A549 treated with CpdA at 1 μM for 4 hours (cell line): ENCODE measurements at places on chromosomes 1 and 21. TPM values are rescaled to one million over a fixed set of nuclear protein-coding genes. Genes with fewer than 3 reads are reported as not detected.

LYPLA2 gene
- total RNA-seq, result 58.0 to 63.2 TPM (median 62.5 TPM) in 5 replicates

FOXD3 gene
- total RNA-seq, result 0.26 to 1.4 TPM (median 0.87 TPM) in 5 replicates

FHAD1 gene
- total RNA-seq, result 0.46 to 0.78 TPM (median 0.69 TPM) in 5 replicates

S100A4 gene
- total RNA-seq, result 1,624 to 1,839 TPM (median 1,665 TPM) in 5 replicates

INSRR gene
- total RNA-seq, result not detected in 5 replicates

SIK1 gene
- 10.9 to 17.9 TPM (median 12.8 TPM) in 5 replicates for total RNA-seq

OR2T29 gene
- not detected in 5 replicates for total RNA-seq

LSM10 gene
- 32.4 to 51.2 TPM (median 46.8 TPM) in 5 replicates for total RNA-seq

UMODL1 gene
- total RNA-seq, result not detected in 5 replicates

MSH4 gene
- 0.01 TPM in 1 of 5 replicates, not detected in the others for total RNA-seq

TMOD4 gene
- total RNA-seq, result 0.25 to 0.35 TPM in 2 of 5 replicates, not detected in the others

CRNN gene
- not detected in 5 replicates for total RNA-seq

CKS1B gene
- 314 to 378 TPM (median 356 TPM) in 5 replicates for total RNA-seq

IBA57 gene
- 2.6 to 7.4 TPM (median 5.8 TPM) in 5 replicates for total RNA-seq

SPRR1B gene
- not detected in 5 replicates for total RNA-seq

AKR7A3 gene
- 0.14 to 0.17 TPM (median 0.16 TPM) in 5 replicates for total RNA-seq

IKBKE gene
- 7.4 to 9.5 TPM (median 8.8 TPM) in 5 replicates for total RNA-seq

KCND3 gene
- total RNA-seq, result 0.04 to 0.06 TPM in 2 of 5 replicates, not detected in the others

MYBPH gene
- total RNA-seq, result not detected in 5 replicates

PSRC1 gene
- total RNA-seq, result 21.3 to 26.8 TPM (median 24.2 TPM) in 5 replicates

SMPDL3B gene
- total RNA-seq, result 0.71 to 1.2 TPM (median 0.99 TPM) in 5 replicates

COL18A1 gene
- total RNA-seq, result 128 to 165 TPM (median 139 TPM) in 5 replicates

SPRR2F gene
- not detected in 5 replicates for total RNA-seq

CENPF gene
- 75.8 to 111 TPM (median 81.2 TPM) in 5 replicates for total RNA-seq

TEDDM1 gene
- total RNA-seq, result not detected in 5 replicates

TCHH gene
- total RNA-seq, result 0.14 to 0.24 TPM (median 0.19 TPM) in 5 replicates
